Stimulated activated CD8-positive, alpha-beta memory T cell treated with anti-CD3 and anti-CD28 coated beads, Interleukin-15, amount 100 ng/mL, for 48 hours (primary cell): ENCODE measurements at places on chromosomes 7 and 10.

GRCh38 chr7:50335795-50336754 is 31.6 kb downstream of the IKZF1 start:
- DNase-seq = peak; percentile 87

GRCh38 chr10:91785830-91786229 is 12.4 kb upstream of the TNKS2 start:
- no peak for DNase-seq

DNA sequence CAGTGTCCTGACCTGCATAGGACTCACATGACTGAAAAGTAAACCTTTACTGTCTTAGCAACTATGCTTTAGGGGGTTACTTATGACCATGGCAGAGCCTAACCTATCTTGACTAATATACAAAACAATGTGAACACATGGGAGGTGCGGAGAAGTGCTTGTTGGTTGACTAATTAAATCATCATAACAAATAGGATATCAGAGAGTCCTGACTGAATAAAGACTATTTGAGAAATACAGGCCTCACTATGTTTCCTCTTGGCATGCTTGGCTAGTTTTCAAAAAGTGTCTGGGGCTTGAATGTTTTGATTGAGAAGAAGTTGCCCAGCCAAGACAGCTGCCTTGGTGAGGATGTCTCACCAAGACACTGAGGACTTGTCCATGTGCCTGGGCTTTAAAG is 104.4 kb upstream of the PHYHIPL start:
- DNase-seq = no peak

GRCh38 chr7:129591868-129592267 is 19.7 kb upstream of the NRF1 start:
- DNase-seq = no peak

DNA sequence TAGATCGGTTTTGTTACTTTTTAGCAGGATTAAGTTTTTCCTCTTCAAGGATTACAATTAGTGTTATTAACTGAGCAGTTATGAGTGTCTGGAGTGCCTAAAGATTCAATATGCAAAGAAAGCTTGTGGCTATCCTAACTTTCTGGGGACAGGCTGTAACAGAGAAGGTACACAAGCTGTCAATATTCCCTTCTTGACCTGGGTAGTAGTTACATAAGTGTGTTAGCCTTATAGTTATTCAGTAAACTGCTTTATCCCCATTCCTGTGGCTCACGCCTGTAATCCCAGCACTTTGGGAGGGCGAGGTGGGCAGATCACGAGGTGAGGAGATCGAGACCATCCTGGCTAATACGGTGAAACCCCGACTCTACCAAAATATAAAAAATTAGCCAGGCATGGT is 31.6 kb downstream of the ATAD1 start:
- DNase-seq = no peak

DNA sequence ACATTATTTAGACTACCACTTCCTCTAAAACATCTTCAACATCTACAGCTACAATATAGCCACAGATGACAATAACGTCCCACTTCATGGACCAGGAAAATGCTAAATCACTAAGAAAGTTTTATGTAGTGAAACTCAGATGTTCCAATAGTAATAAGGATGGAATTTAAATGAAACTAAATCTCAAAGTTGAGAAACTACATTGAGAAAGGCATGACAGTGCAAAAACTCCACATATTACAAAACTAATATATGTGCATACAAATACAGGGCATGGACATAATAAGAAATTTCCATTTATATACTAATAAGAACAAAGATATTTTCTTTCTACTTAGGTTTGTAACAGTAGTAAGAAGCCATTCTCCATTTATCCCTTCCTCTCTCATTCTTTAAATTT is 31.1 kb downstream of the POT1 start:
- DNase-seq = no peak

- DNase-seq = no peak
These were observed 30.8 kb downstream of the VAX1 start for GRCh38 chr10:117107238-117107637.

DNA sequence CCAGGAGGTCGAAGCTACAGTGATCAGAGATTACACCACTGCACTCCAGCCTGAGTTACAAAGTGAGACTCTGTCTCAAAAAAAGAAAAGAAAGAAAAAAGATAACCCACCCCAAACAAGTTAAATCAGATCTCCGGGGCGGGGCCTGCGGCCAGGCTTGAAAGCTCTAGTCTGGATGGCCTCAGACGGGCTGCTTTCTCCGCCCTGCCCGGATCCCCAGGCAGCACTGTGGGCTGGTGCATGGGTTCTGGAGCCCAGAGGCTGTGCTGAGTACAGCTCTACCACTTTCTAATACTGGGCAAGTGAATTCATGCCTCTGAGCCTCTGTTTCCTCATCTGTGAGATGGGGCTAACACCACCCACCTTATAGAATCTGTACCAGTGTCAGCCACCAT is 83.7 kb downstream of the ZMIZ1 start:
- DNase-seq = no peak

GRCh38 chr7:112162142-112162766 is 43.9 kb downstream of the DOCK4 start:
- no peak for DNase-seq

DNA sequence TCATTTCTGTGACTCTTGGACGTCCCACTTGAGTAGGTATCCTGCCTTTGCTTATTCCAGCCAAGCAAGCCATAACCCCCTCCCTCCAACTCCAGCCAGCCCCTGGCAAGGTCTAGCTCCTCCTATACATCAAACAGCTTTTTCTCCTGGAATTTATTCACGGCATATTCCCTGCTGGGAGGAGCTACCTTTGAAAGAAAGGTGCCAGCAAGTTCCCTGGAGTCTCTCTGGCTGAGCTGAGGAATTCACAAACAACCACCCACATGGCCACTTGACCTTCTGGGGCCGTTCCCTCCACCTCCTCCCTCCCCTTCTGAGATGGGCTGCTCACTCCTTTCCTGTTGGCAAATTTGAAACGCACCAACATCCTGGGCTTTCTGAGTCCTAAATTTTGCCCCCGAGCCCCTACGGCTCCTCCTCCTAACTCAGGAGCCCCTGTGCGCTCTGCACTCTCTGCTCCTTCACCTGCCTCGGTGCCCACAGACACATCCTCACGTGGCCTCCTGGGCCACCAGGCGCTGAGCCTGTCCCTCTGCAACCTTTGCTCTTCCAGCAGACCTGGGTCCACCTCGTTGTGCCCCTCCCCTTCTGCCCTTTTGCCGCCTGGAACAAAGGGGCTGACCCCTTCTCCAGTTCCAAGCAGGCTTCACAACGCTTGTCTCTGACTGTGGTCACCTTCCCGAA is 48.0 kb downstream of the HSPA12A start:
- no peak for DNase-seq

GRCh38 chr7:36875794-36876193 is 151.5 kb upstream of the AOAH start:
- no peak for DNase-seq

GRCh38 chr10:71132321-71132810 is 80.0 kb upstream of the UNC5B start:
- no peak for DNase-seq

- no peak for DNase-seq
These were observed 8.5 kb upstream of the FLNC start for GRCh38 chr7:128821724-128822123.

- no peak for DNase-seq
These were observed 502.8 kb downstream of the PHTF2 start for GRCh38 chr7:78301407-78301806.

GRCh38 chr7:87331687-87332252 is 13.7 kb upstream of the CROT start:
- no peak for DNase-seq

DNA sequence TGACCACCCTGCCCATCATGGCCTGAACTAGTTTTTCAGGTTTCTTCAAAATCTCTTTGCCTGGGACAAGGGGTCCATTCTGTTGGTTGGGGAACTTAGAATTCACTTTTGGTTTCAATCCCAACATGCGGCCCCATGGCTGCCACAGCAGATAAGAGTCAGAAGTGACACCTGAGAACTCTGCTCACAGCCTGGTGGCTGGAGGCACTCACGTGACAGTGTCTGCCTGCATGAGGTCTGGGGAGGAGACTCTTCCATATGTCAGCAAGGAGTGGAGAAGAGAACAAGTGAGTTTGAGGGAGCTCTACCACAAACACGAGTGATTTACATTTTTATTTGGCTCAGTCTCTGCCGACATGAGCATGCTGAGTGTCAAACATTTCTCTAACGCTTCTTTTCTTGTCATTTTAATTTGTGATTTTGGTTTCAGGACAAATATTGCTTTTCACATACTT is 370.4 kb downstream of the TNS3 start:
- DNase-seq = no peak

GRCh38 chr7:22911889-22912288 is 89.2 kb upstream of the TOMM7 start:
- DNase-seq = no peak

GRCh38 chr10:21314906-21315644 is 210.4 kb downstream of the SKIDA1 start:
- no peak for DNase-seq

GRCh38 chr7:155921086-155921803 is 109.0 kb upstream of the SHH start:
- DNase-seq = no peak

DNA sequence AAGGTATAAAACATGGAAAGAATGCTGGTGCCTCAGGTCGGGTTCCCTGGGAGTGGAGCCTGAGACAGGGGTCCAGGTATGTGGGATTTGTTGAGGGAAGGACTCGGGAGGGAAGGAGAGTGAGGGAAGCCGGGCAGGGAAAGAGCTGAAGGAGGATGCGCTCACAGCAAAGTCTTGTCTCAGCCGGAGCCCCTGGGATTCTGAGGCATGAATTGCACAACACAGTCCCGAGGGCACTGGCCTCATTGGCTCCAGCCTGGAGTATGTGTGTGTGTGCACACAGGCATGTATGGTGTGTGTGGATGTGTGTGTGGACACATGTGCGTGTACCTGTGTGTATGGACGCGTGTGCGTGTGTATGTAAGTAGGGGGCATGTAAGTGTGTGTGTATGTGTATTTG is 87.4 kb downstream of the WDFY4 start:
- no peak for DNase-seq

DNA sequence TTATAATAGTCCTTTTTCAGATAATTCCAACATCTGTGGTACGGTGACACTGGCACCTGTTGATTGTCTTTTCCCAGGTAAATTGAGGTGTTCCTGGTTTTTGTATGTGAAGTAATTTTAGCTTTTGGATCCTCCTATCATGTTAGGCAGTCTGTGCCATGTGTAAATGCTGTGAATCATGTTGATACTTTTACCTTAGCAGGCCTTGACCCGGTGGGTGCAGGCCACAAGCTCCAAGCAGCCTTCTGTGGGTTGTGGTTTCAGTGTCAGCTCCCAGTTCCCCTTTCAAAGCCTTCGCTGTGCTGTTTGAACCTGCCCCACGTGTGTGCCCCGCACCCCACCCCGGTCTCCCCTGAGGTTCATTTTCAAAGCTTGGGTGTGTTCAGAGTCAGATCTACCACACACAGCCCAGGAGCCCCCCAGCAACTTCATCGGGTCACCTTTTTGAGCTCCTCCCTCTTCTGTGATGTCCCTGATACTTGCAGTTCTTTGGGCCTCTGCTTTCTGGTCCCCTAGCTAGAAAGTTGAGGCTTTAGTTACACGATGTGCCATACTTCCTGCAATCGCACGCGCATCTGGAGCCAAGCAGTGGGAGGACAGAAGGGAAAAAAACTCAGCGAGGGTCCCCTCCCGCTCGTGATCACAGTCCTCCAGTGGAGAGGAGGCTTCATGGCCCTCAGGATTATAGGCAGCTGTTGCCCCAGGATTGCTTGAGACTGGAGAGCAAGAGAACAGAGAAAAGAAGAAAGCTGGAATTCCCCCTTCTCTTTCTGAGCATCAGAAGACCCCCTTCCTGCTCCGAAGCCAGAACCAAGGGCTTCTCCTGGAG is 8.7 kb upstream of the BHLHA15 start:
- DNase-seq = peak; percentile 78

- peak; percentile 4 for DNase-seq
These were observed 754.2 kb downstream of the GRID1 start for GRCh38 chr10:85612378-85612775.

GRCh38 chr7:115822801-115823200 is 207.8 kb downstream of the TFEC start:
- no peak for DNase-seq

DNA sequence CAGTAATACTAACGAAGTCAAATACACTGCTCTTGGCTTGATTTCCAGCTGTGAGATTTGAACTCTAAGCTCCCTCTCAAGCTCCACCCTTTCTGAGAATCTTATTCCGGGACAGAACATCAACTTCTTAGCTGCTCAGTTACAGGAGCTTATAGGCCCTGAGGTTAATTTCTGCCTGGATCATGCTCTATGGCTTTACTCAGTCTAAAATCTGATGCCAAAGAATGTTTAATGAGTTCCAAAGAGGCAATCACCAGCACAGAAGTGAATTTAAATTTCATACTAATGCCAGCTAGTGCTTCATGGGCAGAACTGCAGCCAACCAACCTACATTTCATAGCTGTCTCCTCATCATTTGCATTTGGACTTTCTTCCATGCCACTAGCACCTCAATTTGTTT is 707.2 kb downstream of the MAGI2 start:
- DNase-seq = no peak

GRCh38 chr10:102537948-102538347 is 34.2 kb downstream of the SUFU start:
- DNase-seq = no peak

- DNase-seq = no peak
These were observed 22.5 kb downstream of the FKBP6 start for GRCh38 chr7:73350306-73351068.

DNA sequence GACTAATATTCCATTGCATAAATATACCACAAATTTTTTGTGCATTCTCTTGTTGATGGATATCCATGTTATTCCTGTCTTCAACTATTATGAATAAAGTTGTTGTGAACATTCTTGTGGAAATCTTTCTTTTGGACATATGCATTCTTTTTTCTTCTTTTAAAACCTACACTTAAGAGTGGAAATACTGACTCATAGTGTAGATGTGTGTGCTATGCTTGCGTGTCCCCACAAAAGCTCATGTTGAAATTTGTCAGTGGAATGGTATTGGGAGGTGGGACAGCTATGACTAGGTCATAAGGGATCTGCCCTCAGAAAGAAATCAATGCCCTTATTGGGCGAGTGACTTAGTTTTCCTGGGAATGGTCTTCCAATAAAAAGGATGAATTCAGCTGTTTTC is 203.6 kb upstream of the PRSS58 start:
- no peak for DNase-seq

- DNase-seq = peak; percentile 72
These were observed 729 bp downstream of the DNAJB6 start for GRCh38 chr7:157337316-157338149.

GRCh38 chr7:6650086-6650485 is 13.0 kb downstream of the ZNF316 start:
- DNase-seq = no peak

GRCh38 chr10:17771017-17771416 is 19.0 kb downstream of the TMEM236 start:
- DNase-seq = no peak

GRCh38 chr10:4170633-4171314 is 385.8 kb upstream of the KLF6 start:
- DNase-seq = no peak

GRCh38 chr10:7474388-7474787 is 63.6 kb upstream of the SFMBT2 start:
- no peak for DNase-seq
